ENCODE measurements at places on chromosomes 12 and 14. TPM values are rescaled to one million over a fixed set of nuclear protein-coding genes. Genes with fewer than 3 reads are reported as not detected.

DNA sequence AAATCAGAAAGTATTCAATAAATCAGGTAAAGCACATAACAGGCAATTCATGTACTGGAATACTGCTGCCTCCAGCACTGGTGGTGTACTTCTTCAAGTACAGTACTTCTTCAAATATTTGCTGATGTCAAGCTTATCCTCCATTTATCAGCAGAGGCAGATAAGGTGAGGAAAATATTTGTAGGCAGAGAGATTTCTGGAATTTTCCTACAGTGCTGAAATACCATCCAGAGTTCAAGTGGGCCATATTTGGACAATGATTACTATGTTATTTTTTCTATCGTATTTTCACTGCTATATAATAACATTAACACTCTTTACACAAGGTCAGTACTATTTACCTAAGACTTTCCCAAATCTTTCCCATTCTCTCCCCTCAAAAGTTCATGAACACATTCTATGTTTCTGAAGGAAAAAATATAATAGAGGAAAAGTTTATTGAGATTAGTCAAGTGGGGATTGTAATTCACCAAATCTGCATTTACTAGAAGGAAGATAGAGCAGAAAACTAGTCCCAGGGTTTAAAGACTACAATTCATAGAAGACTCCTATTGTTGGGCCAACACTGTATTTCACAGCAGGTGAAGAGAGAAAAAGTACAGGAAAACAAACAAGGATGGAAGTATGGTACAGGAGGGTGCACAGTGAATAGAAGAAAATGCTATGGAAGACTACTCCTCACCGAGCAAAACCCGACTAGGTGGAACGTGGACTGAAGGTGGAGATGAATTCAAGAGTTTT lies 141.1 kb downstream of the PAWR start:
- no peak for DNase-seq

GRCh38 chr14:90658541-90658967 lies 157.7 kb downstream of the TTC7B start:
- DNase-seq, result no peak

DNA sequence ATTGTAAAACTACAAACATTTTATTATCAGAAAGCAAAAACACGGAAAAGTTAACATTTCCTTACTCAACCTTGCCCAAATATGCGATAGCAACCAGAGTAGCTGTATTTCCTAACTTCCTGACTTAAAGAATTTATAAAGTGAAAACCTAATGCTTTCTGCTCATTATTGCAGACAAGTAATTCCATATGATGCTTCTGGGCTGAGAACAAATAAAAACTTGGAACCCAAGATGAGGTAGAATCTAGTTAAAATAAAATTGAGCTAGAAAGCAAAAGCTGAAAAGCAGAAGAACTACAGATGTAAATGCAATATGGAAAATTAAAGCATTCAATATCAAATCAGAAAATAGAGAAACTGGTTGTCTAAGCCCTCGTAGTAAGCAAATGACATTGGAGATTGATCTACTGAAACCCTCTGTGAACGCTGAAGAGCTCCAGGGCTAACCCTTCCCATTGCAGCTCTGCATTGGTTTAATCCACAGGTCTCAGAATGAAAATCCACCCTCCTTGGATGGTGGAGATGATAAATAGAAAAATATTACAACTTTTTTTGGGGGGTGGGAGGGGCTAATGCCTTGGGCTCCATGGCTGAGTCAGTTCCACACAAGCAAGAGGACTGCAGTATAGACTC lies 40.7 kb downstream of the CORO1C start:
- DNase-seq, result no peak

DNA sequence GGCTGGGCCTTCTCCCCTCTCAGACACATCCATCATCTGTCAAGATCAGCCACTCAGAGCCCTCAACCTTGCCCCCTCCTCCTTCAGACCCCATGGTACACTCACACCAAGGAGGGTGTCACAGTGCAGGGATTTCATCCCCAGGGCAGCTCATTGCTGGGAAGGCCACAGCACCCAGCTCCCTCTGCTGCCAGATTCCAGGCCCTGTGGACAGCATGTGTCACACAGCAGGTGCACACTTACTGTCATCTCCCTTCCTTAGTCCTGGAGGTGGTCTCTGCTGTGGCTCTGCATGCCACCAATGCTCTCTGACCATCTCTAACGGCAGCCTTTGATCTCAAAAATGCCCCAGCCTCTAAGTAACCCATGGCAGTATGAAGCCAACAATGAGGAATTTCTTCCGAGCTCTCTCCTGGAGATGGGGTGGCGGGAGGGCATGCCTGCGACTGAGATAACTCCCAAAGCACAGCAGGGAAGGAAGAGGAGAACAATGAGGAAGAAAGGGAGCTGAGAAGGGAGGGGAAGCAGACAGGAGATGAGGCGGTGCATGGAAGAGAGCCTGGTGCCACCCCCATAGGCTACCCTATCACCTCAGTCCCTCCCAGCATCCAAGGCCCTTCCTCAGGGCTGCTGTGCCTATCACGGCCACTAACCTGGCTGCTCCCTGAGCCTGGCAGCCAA lies 101.0 kb downstream of the SINHCAF start:
- no peak for DNase-seq

GRCh38 chr14:94163796-94164195 lies 10.3 kb upstream of the PPP4R4 start:
- DNase-seq, result no peak

PRKD1 gene
- 5.1 TPM for total RNA-seq

PRB2 gene
- total RNA-seq, result not detected
